ENCODE measurements at places on chromosomes 13 and 19. TPM values are rescaled to one million over a fixed set of nuclear protein-coding genes. Genes with fewer than 3 reads are reported as not detected.

HIPK4 gene
- 0.14 TPM for total RNA-seq

DNA sequence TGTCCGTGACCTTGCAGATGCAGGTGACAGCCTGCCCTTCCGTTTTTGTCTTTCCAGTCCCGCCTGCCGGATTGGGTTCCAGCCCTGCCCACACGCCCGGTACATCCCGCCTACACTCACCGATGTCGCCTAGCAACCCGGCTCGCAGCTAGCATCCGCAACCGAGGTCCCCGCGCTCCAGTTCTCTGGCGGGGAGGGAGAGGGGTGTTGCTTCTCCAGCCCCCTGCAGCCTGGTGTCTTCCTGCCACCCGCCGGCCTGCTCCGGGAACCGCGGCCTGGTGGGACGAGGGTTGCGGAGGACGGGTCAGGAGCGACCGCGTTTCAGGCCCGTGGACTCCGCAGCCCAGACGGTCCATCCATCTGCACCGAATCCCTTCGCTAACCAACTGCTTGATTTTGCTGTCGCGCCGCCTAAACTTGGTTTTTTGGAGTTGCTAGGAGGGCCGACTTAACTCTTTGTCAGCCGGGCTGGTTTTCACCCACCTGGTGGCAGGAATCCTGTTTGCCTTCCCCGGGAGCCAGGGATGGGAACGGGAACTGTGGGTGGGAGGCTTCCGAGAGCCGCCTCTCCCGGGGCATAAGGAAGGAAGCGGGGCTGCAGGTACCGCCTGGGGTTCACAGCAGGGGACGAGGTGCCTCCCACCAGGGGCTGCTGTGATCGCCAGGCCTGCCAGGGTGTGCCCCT, 15.4 kb upstream of the MATK start:
- no peaks in the 10 kb centered on the region for H3K36me3 ChIP-seq
- H3K4me1 ChIP-seq = no peaks in the 10 kb centered on the region
- H3K27me3 ChIP-seq = no peaks in the 10 kb centered on the region

FAM83E gene
- total RNA-seq = 2.8 TPM

DNA sequence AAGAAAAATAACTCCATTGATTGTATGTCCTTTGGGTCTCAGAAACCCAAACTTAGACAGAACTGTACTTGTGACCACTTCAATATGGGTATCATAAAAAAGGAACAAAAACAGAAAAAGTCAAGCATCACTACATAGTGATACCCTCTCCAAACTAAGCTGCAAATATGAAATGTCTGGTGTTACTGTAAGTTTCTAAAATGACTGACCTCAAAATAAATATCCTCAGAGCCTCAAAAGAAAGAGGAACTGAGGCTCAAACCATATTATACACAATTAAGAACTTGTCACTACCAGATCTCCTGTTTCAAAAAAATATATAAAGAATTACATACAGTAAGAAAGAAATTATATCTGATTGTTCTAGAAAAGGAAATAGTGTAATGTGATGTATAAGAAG, 787.9 kb upstream of the KLHL1 start:
- H3K27ac ChIP-seq = no peak overlapping the region
- H3K4me1 ChIP-seq = no peaks in the 10 kb centered on the region
- H3K4me3 ChIP-seq = no peak overlapping the region

DNA sequence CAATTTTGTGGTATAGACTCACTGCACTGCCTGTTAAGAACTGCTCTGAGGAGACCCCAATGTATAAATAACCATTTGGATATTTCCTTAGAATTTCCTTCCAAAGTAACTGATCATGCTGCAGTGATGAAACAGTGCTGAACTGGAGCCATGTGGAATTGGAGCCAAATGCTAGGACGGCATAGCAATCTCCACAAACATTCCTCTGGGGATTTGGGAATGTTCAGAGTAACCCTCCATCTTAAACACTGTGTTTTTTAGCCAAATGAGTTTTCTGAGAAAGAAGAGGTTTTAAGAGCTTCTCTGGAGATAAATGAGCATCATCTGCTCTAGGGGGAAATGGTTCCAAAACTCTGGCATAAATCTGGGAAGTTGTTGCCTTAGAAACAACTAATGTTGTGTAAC, 98.2 kb downstream of the OLFM4 start:
- H3K4me1 ChIP-seq = no peaks in the 10 kb centered on the region
- no peak for DNase-seq
- no peak overlapping the region for H3K4me3 ChIP-seq
- no peaks in the 10 kb centered on the region for H3K36me3 ChIP-seq
- no peaks in the 10 kb centered on the region for H3K27me3 ChIP-seq
- H3K27ac ChIP-seq = no peak overlapping the region

GRCh38 chr13:33945477-33945876, 127.5 kb downstream of the RFC3 start:
- H3K27ac ChIP-seq = no peak overlapping the region
- DNase-seq = no peak
- no peaks in the 10 kb centered on the region for H3K27me3 ChIP-seq
- no peaks in the 10 kb centered on the region for H3K36me3 ChIP-seq

DNA sequence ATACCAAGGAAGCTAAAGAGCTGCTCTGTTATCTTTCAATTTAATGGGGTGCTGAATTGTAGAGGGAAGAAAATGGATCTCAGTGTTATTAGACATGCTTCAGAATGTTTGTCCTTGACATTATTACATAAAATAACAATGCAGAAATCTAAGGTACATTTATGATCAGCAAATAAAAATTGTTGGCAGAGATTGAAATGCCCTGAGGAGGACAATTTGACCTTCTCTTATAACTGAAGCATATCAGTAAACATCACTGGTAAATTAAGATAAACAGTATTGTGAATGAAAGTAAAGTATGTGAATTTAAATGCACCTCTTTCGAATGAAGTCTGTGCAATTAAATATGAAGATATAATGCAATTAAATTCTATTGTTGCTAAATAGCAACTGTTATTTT, 1362.1 kb upstream of the ATXN8OS start:
- H3K36me3 ChIP-seq = no peaks in the 10 kb centered on the region
- H3K4me3 ChIP-seq = no peak overlapping the region
- no peak overlapping the region for H3K27ac ChIP-seq
- no peak for DNase-seq
- no peaks in the 10 kb centered on the region for H3K4me1 ChIP-seq
- H3K27me3 ChIP-seq = no peaks in the 10 kb centered on the region

DNA sequence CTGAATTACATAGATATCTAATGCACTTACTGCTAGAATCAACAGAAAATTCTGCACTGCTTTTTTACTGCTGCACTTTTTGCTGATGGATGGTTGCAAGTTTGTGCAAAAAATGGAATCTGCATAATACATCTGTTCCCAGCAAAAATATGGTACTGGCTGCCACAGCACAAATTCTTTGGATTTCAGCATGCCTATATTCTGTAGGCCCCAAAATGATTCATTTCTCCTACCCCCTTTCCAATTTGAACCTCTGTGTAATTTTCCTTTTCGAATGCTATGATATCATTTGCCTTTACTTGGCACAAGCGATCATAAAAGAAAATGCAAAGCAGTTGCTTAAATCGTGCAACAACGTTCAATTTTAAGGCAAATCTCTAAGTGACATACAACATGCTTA, 524.2 kb upstream of the NBEA start:
- H3K27ac ChIP-seq = no peak overlapping the region
- no peaks in the 10 kb centered on the region for H3K4me1 ChIP-seq
- no peak for DNase-seq
- no peaks in the 10 kb centered on the region for H3K36me3 ChIP-seq

MBD3L2 gene
- total RNA-seq = not detected

DNA sequence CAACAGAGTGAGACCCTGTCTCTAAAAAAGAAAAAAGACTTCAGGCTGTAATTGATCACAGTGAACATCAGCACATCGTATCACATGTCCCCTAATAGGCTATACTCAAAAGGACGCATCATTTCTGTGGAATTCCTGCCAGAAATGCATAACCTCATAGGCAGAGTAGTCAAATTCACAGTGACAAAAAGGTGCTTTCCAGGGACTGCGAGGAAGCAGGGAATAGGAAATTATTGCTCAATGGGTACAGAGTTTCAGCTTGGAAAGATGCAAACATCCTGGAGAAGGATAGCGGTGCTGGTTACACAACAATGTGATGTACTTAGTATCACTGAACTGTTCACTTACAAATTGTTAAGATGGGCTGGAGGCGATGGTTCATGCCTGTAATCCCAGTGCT, 41.1 kb upstream of the MRI1 start:
- no peak overlapping the region for H3K4me3 ChIP-seq
- no peaks in the 10 kb centered on the region for H3K36me3 ChIP-seq
- no peak overlapping the region for H3K27ac ChIP-seq
- H3K27me3 ChIP-seq = no peaks in the 10 kb centered on the region
- H3K4me1 ChIP-seq = no peaks in the 10 kb centered on the region

GRCh38 chr13:106098778-106099177, 436.7 kb downstream of the EFNB2 start:
- no peaks in the 10 kb centered on the region for H3K4me1 ChIP-seq
- no peak overlapping the region for H3K27ac ChIP-seq
- H3K27me3 ChIP-seq = no peaks in the 10 kb centered on the region
- no peaks in the 10 kb centered on the region for H3K36me3 ChIP-seq
- no peak for DNase-seq

DNA sequence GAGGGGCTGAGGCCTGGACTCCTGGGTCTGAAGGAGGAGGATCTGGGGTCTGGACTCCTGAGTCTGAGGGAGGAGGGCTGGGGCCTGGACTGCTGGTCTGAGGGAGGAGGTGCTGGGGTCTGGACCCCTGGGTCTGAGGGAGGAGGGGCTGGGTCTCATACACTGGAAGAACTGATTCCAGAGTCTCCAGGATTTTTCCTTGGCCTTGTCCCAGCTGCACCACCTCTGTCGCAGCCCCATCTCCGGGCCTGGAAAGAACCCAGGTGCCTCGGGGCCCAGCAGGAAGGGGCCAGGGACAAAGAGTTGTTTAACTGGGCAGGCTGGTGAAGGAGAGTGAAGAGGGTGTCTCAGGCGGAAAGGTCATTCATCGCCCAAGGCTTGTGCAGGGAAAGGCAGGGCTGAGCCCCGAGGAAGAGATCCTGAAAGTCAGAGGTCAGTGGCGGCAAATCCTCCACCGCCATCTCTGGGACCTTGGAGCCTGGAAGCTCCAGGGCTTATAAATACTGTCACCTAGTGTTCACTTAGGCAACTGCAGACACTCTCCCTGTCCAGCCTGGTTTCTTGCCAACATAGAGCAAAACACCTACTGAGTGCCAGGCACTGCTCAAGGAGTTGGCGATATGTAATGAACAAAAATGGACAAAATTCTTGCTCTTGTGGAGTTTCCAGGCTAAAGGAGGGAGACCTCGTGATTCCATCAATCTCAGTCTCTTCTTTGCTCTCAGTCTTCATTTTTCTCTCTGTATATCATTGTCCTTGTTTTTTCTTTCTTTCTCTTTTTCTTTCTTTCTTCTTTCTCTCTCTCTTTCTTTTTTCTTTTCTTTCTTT, 4.4 kb upstream of the KCNN4 start:
- no peaks in the 10 kb centered on the region for H3K27me3 ChIP-seq
- DNase-seq = peak; percentile 50
- H3K36me3 ChIP-seq = no peaks in the 10 kb centered on the region
- H3K4me1 ChIP-seq = no peaks in the 10 kb centered on the region

GRCh38 chr19:31586282-31586681, 237.0 kb upstream of the TSHZ3 start:
- H3K4me3 ChIP-seq = no peak overlapping the region
- no peak for DNase-seq
- no peaks in the 10 kb centered on the region for H3K36me3 ChIP-seq
- no peaks in the 10 kb centered on the region for H3K4me1 ChIP-seq

ADGRE1 gene
- total RNA-seq = 1.2 TPM

DNA sequence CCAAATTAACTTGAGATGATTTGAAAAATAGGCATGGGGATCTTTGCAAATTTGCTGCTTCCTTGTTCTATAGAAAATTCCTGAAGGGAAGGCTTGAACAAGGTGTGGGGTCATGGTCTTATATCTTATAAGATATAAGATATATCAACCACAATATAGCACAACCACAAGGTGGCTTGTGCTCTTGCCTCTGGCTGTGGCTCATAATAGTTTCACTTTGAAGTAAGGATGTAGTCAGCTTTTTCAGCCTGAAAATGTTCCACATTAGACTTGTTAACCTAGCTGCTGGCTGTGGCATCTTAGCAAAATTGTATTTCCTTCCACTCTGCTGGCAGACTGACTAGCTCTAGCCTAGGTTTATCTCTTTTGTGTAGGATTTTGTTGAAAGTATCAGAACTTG, 169.7 kb downstream of the KLF5 start:
- no peaks in the 10 kb centered on the region for H3K27me3 ChIP-seq
- H3K27ac ChIP-seq = no peak overlapping the region
- DNase-seq = no peak
- no peaks in the 10 kb centered on the region for H3K4me1 ChIP-seq
- no peak overlapping the region for H3K4me3 ChIP-seq
- H3K36me3 ChIP-seq = no peaks in the 10 kb centered on the region

GRCh38 chr19:571566-571974, 826 bp upstream of the BSG start:
- H3K4me1 ChIP-seq = peaks cover 18% of the 10 kb centered on the region
- peak overlapping the region; percentile 99 for H3K4me3 ChIP-seq
- peak overlapping the region; percentile 87 for H3K27ac ChIP-seq
- H3K36me3 ChIP-seq = no peaks in the 10 kb centered on the region
- DNase-seq = no peak

- DNase-seq = no peak
- no peak overlapping the region for H3K4me3 ChIP-seq
- H3K4me1 ChIP-seq = no peaks in the 10 kb centered on the region
- H3K36me3 ChIP-seq = no peaks in the 10 kb centered on the region
- H3K27me3 ChIP-seq = no peaks in the 10 kb centered on the region
Observed at GRCh38 chr19:41076286-41076685, 12.0 kb upstream of the CYP2A13 start.

- H3K4me1 ChIP-seq = no peaks in the 10 kb centered on the region
- H3K4me3 ChIP-seq = peak overlapping the region; percentile 99
- H3K27ac ChIP-seq = peak overlapping the region; percentile 87
- DNase-seq = peak; percentile 100
- H3K27me3 ChIP-seq = no peaks in the 10 kb centered on the region
- no peaks in the 10 kb centered on the region for H3K36me3 ChIP-seq
Observed at GRCh38 chr19:3572132-3572854, 451 bp upstream of the HMG20B start.

- no peaks in the 10 kb centered on the region for H3K27me3 ChIP-seq
- H3K4me3 ChIP-seq = no peak overlapping the region
- H3K27ac ChIP-seq = no peak overlapping the region
- no peaks in the 10 kb centered on the region for H3K4me1 ChIP-seq
- DNase-seq = no peak
- H3K36me3 ChIP-seq = no peaks in the 10 kb centered on the region
Observed at GRCh38 chr13:103931885-103932284, 865.7 kb upstream of the SLC10A2 start.

- no peak for DNase-seq
- H3K27ac ChIP-seq = no peak overlapping the region
- no peaks in the 10 kb centered on the region for H3K36me3 ChIP-seq
- no peak overlapping the region for H3K4me3 ChIP-seq
- H3K27me3 ChIP-seq = no peaks in the 10 kb centered on the region
- no peaks in the 10 kb centered on the region for H3K4me1 ChIP-seq
Observed at GRCh38 chr13:99260216-99260615, 2.0 kb upstream of the GPR18 start.

GRCh38 chr19:54096617-54097106, 3.9 kb downstream of the OSCAR start:
- peak overlapping the region; percentile 10 for H3K4me3 ChIP-seq
- DNase-seq = no peak
- H3K27ac ChIP-seq = peak overlapping the region; percentile 47
- H3K36me3 ChIP-seq = no peaks in the 10 kb centered on the region

Data from prostate gland (tissue), 2 donors.